Kasumi-1 (cell line): ENCODE measurements at places on chromosomes 1 and 21.

GRCh38 chr1:209659909-209660308 is 7.7 kb upstream of the LAMB3 start:
- DNase-seq, result peak; percentile 94

DNA sequence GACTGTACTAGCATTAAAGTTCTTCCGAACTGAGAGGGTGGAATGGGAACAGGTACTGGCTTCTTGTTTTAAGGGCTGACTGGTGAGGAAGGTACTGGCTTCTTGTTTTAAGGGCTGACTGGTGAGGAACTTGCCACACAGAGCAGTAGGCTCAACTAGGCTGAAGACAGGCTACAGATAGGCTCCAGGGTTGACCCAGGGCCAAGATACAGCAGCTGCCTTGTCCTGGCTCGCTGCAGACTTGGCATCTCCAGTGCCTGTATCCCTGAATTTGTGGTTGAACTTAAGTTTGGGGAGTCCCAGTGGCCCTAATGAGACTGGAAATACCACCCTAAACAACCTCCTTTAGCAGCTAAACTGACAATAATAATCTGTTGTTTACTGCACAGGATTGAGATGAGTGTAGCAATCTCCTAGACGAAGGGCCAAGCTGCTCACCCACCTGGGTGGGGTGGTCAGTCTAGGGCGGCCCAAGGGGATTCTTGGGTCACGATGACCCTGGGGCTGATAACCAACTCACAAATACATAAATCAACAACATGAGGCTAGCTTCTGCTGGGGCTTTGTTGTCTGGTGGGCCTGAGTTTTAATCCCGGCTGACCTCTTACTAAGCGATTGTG is 227.1 kb downstream of the DISC1 start:
- no peak for DNase-seq

GRCh38 chr1:38045401-38046332 is 926 bp downstream of the POU3F1 start:
- no peak for DNase-seq

GRCh38 chr1:61797045-61797755 is 54.9 kb downstream of the PATJ start:
- DNase-seq, result no peak

DNA sequence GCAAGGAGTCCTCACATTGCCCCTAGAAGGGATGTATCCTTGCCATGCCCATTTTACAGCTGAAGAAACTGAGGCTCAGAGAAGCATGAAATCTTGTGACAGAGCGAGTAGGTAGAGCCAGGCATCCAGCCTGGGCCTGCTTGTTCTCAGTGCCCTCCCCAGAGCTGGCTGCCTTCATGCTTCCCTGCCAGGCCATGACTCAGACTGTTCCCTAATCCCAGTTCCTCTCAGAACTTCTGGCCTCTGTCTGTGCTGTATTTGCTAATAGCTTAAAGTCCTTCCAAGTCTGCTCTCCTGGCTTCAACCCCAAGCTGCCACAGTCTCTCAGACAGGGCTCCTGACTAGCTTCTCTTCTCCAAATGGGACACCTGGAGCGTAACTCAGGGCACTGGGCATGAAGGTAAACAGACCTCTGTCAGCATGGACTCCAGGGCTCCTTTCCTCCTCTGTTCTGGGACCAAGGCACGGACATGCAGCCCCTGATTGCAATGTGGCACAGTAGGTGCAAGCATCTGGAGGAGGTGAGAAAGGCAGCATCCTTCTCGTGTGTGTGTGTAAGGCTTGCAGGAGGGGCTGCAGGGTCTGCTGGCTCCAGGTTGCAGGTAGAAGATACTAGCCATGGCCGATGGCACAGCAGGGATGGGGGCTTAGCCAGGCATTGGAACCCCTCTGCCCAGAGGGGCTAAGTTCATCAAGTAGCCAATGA is 122.7 kb downstream of the HMGB4 start:
- DNase-seq, result no peak

DNA sequence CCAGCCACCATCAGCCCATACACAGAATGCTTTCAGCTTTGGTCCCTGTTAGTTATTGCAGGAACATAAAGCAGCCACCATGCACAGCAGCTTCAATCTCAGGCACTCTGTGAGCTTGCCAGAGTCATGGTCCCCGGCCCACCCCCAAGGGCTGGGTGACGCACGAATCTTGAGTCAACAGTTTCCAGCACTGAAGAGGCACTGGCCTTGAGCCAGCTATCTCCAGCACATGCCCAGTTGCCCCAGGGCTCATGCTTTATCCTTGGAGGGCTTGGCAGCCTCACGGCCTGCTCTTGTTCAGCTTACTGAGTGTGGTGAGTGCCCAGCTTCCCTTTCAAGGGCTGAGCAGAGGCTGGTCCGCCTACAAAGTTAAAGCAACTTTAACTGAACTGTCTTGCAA is 200.7 kb upstream of the RAB4A start:
- peak; percentile 25 for DNase-seq

GRCh38 chr1:85943526-85943925 is 213.0 kb downstream of the COL24A1 start:
- DNase-seq, result no peak

- DNase-seq, result no peak
These were observed 5.2 kb downstream of the NTRK1 start for GRCh38 chr1:156865865-156866248.

- DNase-seq, result peak; percentile 14
These were observed 130.0 kb upstream of the ZNHIT6 start for GRCh38 chr1:85838238-85838637.

- no peak for DNase-seq
These were observed 15.0 kb upstream of the LRP8 start for GRCh38 chr1:53342735-53343470.

- no peak for DNase-seq
These were observed 5.5 kb upstream of the SNX27 start for GRCh38 chr1:151606384-151606783.
